ENCODE measurements at places on chromosomes 3 and 15.
A peak's percentile ranks its signal among the peaks of the same experiment; 100 is the strongest.

DNA sequence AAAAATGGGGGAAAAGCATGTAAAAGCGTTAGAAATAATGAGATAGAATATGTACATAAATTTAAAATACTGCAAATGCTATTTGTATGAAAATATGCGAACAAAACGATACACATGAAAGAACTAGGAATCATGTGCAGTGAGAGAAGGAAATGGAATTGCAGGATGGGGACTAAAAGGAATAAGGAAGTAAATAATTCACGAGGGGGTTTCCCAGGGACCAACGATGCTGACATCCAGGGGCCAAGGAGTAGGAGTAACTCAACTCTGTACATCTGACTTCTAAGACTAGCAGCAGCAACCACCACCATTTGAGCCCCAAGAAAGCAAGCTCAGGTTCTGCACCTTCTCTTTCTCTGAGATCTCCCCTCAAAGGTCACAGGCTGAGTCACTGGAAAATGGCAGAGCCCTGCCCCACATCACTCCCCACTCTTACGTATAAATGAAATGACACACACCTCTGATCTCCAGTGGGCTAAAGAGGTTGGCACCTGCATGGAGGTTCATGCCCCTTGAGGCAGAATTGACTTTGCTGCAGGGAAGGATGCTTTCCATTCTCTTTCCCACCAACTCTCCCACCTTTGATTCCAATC, 100.0 kb upstream of the DLG1 start:
- no peak for DNase-seq

GRCh38 chr15:63025460-63025859, 17.1 kb upstream of the TPM1 start:
- no peak for DNase-seq

GRCh38 chr15:92050220-92050898, 196.9 kb downstream of the SLCO3A1 start:
- no peak for DNase-seq

GRCh38 chr3:194135806-194136518, at the start of gene HES1:
Gene HES1, plus strand, starts transcription at chr3:194136148. Its CDS starts 233 bp downstream, at chr3:194136381.
- peak; percentile 98 for DNase-seq

GRCh38 chr3:12966847-12967605, 106.2 kb downstream of the IQSEC1 start:
- DNase-seq: no peak

DNA sequence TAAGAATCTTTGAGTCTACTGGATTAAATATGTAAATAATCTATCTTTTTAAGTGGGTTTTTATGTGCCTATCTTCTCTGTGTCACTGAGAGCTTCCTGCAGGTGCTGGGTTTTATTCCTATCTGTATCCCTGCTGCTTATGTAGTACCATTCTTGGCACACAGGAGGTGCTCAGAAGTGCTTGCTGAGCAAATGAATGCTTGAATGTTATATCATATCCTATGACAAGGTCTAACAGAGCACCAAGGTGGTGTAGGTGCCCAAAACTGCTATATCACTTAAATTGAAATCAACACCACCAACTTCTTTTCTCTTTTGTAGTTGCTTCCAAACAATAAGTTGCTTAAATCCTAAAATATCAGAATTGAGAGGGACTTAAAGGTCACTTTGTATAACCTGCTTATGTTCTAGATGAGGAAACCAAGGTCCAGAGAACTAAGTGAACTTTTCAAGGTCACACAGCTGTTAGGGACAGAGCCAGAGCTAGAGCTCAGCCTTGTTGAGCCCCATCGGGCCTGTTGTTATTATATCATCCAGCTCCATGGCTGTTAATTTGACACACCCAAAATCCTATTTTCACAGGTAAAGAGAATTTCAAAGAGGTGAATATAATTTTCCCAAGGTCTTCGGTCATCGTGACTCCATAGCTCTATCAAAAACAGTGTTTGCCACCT, 46.0 kb downstream of the CCNL1 start:
- DNase-seq: no peak

DNA sequence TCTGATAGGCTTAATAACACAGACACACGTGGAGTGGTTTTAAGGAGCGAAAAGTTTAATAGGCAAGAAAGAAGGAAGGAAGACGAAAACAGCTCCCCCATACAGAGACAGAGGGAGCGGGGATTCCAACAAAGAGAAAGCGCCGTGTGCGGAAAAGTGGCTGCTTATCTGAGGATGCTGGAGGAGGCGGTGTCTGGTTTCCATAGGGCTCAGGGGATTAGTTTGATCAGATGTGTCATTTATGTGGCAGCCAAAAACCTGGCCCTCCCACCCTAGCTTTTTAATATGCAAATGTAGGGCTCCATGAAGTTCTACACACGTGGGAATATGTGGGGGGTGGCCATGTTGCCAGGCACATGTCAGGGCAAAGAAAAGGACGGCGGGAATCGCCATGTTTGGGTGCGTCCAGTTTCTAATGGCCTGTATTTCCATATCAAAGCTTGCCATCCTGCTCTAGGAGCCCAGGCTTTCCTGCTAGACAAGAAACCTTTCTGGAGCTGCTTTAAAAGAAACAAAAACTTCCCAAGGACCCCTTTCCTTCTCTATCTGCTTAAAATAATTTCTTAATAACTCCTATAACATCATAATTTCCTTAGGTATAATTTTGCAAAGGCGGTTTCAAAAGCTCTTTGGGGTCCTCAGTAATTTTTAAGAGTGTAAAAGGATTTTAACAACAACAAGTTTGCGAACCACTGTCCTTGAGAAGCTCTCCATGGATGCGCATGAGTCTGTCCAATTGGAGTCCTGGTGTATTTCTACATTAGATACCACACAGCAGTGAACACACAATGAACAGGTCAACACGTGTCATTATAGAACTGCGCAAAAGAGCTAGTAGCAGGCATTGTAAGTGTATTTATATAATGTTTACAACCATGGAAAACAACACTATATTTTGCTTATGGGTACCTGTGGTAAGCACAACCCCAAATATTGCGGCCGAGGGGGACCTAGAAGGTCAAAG, 622 bp upstream of the ZNF589 start:
- DNase-seq: no peak

DNA sequence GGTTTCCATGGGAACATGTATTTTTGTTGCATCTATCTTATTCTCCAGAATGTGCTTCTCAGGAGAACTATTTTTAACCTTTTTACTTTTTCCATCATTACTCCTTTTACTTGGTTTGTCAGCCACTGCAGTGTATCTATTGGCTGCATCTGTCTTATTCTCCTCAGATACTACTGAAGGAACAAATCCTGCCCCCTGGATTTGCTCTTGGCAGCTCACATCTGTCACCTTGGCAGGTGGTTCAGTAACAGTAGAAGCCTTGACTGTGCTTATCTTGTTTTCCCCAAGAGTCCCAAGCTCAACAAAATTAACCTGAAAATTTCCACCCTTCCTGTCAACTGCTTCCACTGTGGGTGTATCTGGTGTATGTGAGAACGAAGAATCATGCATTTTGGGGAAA, 106.0 kb downstream of the MAP4 start:
- DNase-seq: no peak

GRCh38 chr3:181689546-181689945, 22.2 kb upstream of the SOX2 start:
- no peak for DNase-seq

- no peak for DNase-seq
Observed at GRCh38 chr3:181609030-181609767, 102.5 kb upstream of the SOX2 start.

DNA sequence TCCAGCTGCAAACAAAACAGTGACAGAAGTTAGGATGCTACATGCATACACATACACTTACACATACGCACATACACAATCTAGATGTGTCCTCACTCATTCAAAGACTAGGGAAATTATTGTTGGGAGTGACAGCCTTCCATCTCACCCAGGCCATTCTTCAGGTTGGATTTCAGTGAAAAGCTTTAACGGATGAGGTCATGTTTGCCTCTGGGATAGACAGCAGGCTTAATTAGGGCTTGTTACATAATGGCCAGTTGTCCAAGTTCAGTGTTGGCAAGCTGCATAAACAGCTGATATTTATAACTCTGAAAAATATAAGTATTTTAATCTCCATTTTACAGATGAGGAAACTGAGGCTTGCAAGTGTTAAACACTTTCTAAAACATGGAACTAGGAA, 35.8 kb upstream of the PLOD2 start:
- DNase-seq: no peak

GRCh38 chr3:195555110-195555509, 12.0 kb upstream of the PPP1R2 start:
- DNase-seq: no peak

GRCh38 chr15:77030048-77030927, 35.4 kb downstream of the PSTPIP1 start:
- no peak for DNase-seq

DNA sequence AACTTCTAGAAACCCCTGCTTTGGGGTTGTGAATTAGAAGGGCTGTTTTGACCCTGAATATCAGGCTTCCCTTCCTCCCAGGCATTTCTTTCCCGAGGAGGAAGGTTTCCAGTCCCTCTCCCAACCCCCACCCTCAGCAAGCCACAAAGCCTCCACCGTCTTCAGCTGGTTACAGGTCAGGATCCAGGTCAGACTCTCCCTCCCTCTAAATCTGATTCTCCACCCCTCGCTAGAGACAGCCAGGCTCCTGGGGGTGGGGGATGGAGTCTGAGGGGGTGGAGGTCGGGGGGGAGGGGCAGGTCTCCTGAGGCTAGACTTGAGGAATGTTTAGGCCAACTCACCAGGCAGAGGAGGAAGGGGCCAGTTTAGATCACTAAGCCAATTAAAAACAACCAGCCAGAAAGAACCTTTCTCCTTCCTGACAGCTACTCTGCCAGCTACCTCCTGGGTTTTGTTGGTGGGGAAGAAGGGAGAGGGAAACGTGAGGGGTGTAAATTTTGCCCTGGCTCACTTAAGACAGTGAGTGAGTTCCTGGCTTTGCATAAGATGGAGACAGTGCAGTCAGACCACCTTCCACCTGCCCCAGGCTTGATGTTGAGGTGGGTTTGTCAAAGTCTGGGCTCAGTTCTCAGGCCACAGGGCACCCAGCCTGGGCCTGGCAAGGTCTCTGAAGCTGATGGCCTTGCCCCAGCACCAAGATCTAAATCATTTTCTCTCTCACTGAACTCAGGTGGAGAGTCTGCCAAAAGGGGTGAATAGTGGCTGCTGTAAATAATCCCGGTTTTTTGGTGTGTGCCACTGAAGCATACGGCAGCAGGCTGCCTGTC, 19.5 kb downstream of the BMF start:
- DNase-seq: no peak

DNA sequence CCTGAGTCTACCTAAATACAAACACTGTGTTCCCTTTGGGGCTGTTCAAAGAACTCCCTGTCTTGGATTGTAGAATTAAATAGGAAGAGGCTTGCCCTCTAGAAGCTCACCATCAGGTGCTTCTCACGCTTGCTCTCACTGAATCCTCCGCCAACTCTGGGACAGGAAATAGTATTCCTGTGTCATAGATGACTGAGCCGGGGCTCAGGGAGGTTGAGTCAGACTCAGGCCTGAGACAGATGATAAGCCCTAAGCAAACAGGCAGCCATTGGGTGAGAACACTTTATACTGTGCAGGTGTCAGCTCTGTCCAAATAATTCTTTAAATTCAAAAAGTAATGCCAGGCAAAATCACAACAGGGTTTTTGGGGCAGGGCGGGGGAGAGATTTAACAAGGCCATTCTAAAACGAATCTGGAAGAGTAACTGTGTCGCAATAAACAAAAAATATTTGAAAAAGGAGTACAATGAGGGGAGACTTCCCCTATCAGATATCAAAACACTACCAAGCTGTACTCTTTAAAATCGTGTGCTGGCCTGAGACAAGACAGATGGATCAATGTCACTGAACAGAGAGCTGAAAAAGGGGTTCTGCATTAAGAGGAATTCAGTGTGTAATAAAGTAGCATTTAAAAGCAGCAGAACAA, 59.0 kb downstream of the EPHB3 start:
- peak; percentile 73 for DNase-seq

DNA sequence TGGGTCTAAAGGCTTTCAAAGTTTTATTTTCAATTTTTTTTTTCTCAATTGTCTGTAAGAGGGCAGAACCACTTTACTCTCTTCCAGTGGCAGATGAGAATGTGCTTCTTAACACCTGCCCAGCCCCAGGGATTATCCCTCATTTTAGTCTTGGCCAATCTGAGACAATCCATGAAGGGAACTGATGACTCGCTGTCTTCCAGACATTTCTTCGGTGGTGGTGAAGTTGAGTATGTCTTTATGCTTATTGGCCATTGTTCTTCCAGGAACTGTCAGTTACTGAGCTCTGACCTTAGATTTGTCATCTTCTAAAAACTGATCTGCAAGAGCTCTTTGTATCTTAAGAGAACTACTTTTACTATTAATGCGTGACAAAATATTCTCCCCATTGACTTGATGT, 139.5 kb downstream of the TJP1 start:
- peak; percentile 45 for DNase-seq

DNA sequence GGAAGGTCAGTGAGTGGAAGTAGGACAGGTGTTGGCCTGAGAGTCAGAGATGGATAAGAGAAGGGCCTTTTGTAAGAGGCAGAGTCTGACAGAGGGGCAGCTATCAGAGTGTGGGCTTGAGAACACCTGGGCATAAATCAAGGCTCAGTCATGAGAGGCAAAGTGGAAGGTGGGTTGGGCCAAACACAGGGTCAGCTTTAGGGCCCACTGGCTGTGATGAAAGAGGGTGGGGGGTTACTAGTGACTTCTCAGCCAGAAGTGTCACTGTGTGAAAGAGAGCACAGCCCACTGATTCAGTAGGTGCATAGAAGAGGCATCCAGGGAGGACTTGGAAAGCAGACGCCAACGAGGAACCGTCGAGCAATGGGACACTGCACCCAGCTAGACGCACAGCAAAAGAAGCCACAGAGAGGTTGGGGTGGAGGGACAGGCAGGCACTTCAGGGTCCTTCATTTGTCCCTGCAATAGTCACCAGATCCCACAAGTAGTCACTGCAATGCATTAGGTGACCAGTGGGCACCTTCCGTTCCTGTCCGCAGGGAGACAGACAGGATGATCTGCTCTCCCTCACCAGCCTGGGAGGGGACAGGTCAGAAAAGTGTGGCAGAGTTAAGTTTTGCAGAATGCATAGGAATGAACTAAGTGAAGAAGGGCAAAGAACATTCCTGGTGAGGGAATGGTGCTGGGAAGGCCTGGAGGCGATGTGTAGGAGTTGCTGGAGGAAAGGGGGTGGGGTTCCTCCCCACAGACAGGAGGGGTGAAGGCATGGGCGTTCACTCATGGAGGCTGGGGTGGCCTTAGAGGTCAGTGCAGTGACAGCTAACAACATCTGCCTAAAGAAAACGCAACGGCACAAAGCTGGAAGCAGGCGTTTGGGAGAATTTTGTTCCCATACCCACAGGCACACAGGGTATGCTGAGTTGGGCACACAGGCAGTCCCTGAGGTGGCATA, 36.3 kb downstream of the MESD start:
- DNase-seq: no peak

DNA sequence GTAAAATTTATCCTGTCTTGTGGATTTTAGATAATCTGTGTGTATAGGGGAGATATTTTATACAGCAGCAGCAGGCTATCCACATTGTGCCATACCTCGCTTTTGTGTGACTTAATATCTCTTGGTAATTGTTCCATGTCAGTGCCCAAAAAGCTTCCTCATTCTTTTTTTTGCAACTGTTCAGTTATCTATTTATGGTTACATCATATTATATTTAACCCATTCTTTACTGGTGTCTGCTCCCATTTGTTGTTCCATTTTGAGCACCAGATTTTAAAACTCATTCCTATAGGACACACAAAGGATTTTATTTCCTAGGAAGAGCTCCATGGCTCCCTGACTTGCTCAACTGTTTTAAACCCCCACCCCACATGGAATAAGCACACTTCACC, 86.3 kb upstream of the RASGRP1 start:
- no peak for DNase-seq

- no peak for DNase-seq
Observed at GRCh38 chr15:44101286-44101685, 93.8 kb downstream of the FRMD5 start.

Measured in brain microvascular endothelial cell (primary cell).